ENCODE measurements at places on chromosomes 4 and X.

DNA sequence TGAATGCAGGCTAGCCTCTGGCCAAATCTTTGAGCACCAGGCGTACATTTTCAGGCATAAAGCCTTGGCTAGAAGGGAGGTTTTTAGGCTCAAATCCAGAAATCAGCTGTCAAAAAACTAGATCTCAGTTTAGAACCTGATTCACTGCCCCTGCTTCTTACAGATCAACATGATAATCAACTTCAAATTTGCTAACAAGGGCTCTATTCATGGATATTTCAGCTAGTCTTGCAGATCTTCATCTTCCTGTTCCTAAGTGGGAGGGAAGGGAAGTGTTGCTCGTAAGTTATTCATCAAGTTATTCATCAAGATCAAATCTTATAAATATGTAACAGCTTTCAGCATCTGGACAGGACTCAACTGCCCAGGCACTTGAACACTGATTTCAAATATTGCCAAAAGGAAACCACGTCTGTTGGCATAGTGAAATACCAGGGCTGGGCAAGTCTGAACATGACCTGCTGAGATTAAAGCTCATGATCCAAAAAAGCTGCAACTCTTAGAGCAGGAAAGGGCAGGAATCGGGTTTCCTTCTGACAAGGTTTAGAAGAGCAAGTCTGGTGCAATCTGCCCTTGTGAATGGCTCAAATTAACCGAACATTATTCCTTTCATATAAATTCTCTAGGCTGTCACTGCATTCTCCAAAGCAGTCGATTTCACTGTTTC lies 200.3 kb downstream of the PDGFC start:
- no peak for DNase-seq

DNA sequence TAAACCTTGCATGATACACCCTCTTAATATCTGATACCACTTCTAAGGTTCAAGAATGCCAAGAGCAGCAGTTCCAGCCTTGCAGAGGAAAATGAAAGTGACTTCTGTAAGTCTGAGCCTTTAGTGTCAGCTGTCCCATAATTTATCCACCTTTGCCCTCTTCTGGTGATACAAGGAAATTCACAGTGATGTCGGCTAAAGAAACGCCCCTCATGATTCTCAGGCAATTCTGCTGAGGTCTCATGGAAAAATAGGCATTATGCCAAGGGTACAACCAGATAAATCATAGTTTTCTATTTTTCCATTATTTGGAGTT lies 172.2 kb upstream of the CXCL13 start:
- DNase-seq, result no peak

- DNase-seq, result no peak
These were observed 44.9 kb upstream of the PRSS48 start for GRCh38 chr4:151231915-151232595.

DNA sequence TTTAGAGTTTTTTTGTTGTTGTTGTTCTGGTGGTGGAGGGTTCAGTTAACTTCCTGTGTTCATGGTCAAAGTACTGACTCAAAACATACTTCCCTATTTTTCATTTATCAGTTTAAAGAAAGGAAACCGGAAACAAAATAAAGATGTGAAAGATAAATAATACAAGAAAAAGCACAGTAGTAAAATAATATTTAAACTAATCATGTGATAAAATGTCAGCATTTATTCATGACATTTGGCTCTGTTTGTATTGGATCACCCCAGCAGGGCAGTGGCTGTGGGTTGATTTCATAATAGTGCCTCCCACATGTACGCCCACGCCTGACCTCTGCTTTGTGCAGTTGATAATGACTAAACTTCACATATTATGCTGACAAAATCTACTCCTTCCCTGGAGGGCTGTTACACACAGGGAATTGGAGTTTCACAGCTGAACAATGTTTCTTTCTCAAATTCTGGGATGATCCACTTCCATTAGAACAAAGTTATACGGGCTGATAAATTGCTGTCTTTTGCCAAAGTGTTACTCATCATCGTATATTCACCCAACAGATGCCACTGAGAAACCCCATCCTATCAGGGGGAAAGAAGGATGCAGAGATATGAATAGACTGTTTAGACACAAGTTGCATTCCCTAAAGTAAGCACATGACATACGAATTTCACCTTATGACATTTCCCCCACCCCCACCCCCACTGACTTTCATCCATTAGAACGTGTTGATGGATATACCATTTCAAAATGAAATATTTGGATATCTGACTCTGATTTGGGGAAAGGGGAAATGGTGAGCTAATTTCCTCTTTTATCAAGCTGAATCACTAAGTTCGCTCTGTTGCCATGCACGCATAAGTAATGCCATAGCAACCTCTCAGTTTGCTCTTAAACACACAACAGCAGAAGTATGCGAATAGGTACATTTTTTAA lies 48.3 kb downstream of the AMELX start:
- peak; percentile 2 for DNase-seq

GRCh38 chr4:55446578-55446922 lies 50.8 kb downstream of the TMEM165 start:
- no peak for DNase-seq

DNA sequence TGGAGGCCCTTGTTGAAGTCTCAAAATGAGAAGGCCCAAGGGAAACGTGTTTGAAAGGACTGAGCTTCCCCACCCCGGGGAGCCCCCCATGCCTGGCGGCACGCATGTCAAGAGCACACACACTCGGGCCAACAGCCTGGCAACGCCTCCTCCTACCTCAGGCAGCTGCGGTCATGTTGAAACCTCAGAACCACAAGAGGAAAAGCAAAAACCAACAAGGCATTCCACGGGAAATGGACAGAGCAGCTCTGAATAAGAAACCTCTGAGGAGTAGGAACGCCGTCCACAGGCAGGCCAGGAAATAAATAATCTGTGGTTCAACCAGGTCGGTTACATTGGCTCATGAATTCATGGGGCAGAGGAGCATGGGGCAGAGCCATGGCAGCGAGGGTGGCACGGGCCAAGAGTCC lies 95.7 kb upstream of the AFAP1 start:
- no peak for DNase-seq
